NCI-H82 (cell line): ENCODE measurements at places on chromosomes 4 and X.

- no peak for DNase-seq
Observed at GRCh38 chrX:34956916-34957315, 14.3 kb downstream of the FAM47B start.

DNA sequence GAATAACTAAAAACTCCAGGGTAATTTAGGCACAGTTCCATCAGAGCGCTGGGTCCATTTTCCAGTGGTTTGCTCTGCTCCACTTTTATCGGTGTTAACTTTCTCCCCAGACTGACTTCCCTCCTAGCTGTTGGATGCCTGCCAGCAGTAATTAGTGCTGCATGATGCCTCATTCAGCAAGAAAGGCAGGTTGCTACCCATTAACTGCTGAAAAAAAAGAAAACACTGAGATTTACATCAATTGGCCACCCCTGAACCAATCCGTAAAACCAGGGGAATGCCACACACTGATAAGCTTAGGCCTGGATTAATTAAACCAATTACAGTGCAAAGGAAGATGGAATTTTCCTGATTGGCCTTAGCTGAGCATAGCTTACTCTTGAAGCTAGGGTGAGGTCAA lies 182.4 kb upstream of the CXXC4 start:
- DNase-seq = peak; percentile 82

GRCh38 chr4:39319676-39320075 lies 46.5 kb downstream of the RFC1 start:
- DNase-seq = no peak

GRCh38 chr4:24404281-24404680 lies 180.1 kb downstream of the DHX15 start:
- DNase-seq = no peak

DNA sequence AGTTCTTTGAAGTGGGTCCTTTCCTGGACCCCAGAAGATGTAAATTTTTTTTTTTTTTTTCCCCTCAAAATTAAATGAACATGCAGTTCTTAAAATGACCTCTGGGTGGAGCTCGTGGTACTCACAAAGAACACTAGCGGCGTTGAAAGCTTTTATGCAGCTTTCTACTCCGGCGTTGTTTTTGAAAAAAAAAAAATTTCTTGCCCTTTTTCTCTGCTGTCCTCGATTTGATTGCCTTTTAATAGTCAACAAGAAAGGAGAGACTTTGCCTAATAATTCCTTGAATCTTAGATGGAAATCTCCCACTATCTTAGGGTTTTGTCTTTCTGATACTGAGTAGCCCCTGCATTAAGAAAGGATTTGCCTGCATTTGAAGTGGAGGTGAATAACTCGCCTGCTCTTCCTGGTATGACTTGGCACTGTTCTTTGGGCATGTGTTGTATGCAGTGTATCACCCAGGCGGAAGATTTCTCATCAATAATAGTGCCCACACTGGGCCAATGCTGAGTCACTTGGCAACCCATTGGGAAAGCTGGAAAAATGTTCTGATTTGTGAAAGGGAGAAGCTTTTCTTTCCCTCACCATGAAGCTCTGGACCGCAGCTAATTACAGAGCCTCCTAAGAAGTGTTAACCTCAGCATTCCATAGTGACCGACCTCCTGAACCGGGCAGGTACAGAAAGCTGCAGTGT lies 104.0 kb downstream of the PHEX start:
- peak; percentile 67 for DNase-seq

DNA sequence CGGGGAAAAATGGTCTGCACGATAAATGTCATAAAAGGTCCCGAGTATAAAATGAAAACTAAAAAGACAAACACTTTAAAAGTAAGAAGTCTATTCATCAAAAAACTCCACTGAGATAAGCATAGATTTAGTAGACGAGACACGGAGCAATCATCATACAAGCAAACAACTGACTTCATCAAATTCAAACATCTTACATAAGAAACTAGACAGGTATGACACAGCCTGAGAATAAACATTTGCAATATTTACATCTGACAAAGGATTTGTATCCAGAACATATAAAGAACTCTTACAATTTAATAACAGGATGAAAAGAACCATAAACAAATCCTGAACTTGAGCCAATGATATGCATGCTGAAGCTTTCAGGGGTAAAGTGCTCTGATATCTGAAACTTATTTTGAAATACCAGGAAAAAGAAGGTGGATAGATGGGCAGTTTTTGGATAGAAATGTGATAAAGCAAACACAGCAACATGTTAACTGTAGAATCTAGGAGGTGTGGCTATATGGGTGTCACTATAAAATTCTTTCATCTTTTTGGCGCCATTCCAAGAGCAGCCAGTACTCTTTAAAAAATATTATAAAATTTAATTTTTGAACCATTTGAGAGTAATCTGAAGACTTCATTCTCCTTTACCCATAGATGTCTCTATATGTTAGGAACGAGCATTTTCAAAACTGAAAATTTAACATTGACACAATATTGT lies 12.0 kb downstream of the MPP1 start:
- no peak for DNase-seq

DNA sequence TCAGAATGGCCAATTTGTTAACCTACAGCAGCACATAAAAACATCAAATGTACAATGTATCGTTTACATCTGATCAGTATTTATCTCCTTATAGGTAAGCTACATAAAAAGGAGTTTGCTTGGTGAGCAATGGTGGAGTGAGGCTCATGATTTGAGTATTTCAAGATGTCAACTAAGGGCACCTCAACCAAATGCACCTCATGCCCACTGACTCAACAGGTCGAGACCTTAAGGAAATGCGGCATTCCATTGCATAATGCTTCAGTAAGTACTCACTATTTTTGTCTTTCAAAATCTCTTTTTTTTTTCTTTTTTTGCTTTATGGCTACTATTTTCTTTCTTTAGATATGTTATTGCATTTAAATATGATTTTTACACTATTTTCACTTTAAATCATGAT lies 181.0 kb upstream of the TLL1 start:
- DNase-seq = no peak

GRCh38 chrX:24760363-24761000 lies 66.8 kb downstream of the POLA1 start:
- DNase-seq = peak; percentile 81

DNA sequence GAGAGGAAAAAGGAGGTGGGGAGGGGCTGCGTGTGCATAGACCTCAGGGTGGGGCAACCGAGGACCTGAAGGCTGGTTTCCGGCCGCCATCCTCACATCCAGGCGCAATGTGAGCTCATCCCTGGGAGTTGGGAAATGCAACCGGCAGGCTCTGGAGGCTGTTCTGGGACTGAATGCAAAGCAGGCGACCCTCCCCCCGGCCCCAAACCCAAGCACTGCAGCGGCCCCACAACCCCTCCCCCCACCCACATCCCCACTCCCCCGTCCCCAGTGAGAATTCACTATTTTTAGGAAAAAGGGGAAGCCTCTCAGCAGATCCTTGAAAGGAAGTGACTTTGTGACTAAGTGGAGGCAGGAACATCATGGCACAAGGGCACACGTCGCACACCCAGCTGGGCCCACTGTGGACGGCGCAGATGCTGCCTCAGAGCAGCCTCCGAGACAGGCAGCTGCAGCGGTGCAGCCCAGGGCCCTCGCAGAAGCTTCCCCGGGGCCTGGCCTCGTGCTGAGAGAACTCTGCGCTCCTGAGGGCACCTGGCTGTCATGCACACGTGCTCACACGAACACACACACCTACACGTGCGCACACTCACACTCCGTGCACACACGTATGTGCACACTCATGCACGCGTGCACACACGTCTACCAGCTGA lies 1.3 kb upstream of the PDE6B start:
- no peak for DNase-seq

GRCh38 chrX:71510161-71510560 lies 22.7 kb upstream of the OGT start:
- no peak for DNase-seq

DNA sequence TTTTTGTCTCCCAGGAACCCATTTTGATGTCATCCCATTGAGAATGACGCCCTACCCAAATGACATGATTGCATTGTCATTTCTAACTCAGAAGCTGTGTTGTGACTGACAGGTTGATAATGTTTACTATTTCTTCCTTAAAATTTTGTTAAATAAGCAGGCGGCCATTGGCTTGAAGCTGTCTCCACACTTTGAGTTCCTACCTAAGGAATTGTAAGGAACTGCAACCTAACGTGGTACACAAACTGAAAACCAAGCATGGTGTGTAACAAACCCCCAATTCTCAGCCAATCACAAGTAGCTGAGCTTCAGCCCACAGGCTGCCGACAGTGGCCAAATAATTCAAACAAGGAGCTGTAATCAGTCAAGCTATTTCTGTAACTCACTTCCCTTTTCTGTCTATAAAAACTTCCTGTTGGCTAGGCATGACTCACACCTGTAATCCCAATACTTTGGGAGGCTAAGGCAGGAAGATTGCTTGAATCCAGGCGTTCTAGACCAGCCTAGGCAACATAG lies 2.9 kb upstream of the MND1 start:
- no peak for DNase-seq

- DNase-seq = no peak
Observed at GRCh38 chr4:82076359-82076758, 297.4 kb downstream of the HNRNPD start.

- DNase-seq = no peak
Observed at GRCh38 chr4:3789587-3789986, 23.4 kb downstream of the ADRA2C start.

GRCh38 chrX:104621781-104622180 lies 55.8 kb downstream of the IL1RAPL2 start:
- DNase-seq = no peak

- DNase-seq = no peak
Observed at GRCh38 chrX:23854945-23855344, 52.8 kb downstream of the APOO start.

DNA sequence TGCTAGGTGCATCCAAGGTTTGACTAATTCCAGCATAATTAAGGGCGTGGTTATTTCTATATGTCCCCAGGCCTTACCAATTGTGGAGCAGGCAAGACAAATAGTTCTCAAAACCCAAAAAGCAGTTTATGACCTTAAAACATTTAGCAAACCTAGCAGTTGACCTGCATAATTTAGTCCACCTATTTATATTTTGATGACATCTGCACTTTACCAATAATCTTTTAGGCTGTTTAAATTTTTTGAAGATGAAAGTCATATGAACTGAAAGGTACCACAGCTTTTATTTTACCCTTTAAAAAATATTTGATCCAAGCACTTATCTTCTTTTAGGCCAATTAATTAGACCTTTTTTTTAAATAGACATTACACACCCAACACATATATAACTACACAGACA lies 9.8 kb upstream of the ASIC5 start:
- DNase-seq = no peak

DNA sequence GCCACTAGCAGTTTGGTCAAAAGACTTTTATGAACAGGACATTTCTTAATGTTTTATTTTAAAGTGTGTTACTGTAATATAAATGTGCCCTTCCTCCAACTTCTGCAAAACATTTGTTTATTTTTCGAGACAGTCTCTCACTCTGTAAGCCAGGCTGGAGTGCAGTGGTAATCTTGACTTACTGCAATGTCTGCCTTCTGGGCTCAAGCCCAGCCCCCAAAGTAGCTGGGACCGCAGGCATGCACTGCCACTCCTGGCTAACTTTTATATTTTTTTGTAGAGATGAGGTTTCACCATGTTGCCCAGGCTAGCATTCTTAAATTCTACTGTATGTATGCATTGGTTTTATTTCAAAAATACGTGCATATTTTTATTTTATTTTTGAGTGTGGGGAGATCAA lies 1201.9 kb downstream of the STIM2 start:
- DNase-seq = no peak

- DNase-seq = no peak
Observed at GRCh38 chr4:71540749-71541269, 202.0 kb downstream of the SLC4A4 start.

DNA sequence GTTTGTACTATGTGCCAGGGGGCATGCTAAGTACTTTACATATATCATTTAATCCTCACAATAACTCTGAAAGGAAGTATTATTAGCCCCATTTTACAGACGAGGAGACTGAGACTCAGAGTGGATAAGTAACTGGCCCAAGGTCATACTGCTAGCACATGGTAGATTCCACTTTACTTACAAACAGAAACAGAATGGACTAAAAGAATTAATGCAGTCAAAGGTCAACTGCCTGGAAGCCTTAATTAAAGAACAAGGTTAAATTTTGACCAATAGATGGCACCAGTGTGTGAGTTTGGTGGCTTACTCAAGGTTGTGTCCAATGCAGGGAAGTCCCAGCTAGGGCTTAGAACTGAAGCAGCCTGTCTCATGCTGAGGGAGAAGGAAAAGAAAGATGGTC lies 4.7 kb downstream of the RIPPLY1 start:
- DNase-seq = peak; percentile 61

DNA sequence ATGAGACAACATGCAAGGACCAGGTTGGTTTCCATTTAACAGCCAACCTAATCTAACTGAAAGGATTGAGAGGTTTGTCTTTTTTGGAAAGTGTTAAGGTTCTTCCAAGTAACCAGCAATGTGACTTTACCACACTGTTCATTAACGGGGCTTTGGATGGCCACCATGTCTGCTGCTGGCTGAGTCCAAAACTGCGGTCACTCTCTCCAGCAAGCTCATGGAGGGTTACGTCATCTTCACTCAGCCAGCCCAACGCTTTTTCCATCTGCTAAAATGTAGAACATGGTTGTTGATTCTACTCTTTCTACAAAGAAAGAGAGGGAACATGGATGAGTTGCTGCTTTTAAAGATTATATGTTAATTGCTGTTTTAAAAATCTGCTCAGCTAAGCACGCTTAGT lies 11.0 kb downstream of the PKD2 start:
- DNase-seq = no peak

DNA sequence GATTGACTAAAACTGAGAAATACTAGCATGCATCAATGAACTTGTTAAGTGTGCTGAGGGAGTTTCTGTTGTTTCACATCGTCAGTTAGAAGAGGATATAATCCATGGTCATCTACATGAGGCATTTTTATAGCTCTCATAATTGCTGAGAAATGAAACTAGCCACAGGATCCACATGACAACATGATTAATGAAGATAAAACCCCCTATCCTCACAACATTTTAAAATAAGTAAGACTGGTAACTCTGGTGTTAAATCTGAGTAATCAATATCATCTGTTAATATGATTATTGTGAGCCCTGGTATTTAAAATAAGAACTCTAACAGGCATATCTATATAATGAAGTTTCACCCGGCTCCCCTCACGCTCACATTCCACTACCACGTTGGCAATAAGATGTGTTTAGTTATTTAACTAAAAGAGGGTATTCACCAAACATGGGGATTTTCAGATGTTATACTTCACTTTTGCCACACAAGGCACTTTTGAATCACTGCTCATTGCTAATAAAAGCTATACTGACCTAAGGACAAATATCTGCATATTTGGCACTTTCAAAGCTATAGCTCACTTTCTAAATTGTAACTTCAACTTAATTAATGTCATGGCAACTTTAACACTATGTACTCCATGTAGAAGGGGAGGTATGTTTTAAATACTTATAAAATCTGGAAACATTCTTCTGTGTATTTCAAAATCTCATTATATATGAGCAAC lies 6.7 kb downstream of the UNC5C start:
- DNase-seq = no peak

GRCh38 chrX:123846577-123847038 lies 13.2 kb upstream of the XIAP start:
- no peak for DNase-seq

DNA sequence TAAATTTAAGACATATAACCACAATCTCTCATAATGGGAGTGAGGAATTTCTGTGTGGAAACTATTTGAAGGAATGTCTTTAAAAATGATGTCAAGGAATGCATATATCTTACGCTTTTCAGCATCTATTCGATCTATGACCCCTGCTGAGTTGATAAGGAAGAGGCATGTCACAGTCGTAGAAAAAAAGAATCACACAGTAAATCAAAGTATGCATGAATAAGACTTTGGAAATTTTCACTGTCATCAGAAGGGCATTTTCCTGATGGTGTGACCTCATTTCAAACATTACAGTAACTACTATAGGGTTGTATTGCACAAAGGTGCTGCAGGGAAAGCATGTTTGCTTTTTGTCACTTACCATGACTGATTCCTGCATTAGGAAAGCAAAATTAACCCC lies 41.5 kb downstream of the REELD1 start:
- DNase-seq = no peak
